Stimulated activated CD4-positive, alpha-beta T cell treated with anti-CD3 and anti-CD28 coated beads, Interleukin-12 subunit alpha, Interleukin-12 subunit beta, amount 100 ng/mL, for 24 hours (primary cell): ENCODE measurements at places on chromosomes 7 and 10.

DNA sequence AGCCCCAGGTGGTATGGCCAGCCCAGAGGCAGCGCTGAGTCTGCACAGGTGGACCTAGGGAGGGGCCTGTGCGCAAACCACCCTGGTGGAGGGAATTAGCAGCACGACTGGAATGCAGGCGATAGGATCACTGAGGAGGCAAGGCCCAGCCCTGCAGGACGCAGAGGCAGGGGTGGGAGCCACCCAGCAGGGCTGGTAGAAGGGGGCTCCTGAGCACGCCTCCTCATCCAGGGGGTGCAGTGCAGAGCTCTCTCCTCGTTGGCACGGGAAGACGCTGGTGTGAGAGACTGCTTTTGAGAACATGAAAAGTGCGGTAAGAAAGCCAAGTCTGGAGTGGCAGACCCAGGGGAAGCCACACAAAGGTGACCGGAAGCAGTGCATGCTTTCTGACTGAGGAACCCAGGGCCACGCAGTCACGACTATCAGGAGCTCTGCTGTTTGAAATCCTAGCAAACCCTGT, 6.0 kb downstream of the FXYD4 start:
- no peak for DNase-seq

GRCh38 chr10:10903620-10904019, 114.1 kb upstream of the CELF2 start:
- DNase-seq, result no peak

DNA sequence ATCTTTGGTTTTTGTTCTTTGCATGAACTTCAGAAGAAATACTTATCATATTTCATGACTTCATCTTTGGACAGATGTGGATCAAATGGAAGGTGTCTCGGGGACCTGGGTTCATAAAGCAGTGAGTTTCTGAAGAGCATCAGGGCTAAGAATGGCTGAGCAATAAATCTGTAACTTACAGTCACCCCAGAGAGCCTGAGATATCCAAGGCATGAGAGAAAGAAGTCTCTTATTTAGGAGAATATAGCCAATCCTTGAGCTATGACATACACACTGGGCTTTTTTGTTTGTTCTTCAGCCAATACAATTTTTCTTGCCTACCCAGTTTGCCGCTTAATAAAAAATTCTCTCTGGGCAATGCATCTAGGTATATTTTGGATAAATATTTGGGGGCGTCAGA, 252.6 kb upstream of the INHBA start:
- no peak for DNase-seq

- DNase-seq, result no peak
These were observed 23.7 kb downstream of the TSPAN14 start for GRCh38 chr10:80477813-80478212.

DNA sequence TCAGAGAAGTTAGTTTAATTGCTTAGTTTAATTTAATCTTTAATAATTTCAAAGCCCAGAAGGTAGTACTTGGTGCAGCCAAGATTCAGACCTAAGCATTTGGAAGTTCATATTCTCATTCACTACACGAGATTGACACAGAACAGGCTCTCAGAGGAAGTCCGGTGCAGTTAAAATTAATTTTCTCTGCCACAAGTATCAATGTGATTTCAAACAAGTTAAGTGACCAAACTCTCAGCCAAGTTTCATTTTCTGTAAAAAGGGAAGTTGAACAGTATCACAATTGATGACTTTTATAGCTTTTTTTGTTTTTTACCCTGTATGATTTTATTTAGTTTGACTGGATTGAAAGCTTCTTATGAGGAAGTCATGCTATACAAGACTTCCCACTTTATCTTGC, 1494.9 kb upstream of the LRRTM3 start:
- DNase-seq, result no peak

DNA sequence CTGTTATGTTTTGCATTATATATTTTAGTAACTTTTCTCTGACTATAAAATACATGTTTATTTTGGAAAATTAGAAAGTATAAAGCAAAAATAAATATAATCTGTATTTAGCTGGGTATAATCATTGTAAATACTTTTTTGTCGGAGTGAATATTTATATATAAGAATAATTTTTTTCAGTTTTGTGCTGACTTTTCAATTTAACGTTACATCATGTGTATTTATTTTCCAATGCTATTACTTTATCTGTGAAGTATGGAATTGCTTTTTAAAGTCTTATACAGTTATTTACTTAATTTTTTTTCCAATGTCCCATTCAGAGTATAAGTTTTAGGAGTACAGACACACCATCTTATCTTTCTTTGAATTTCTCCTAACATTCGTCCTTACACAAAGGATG, 15.2 kb downstream of the AP3M1 start:
- DNase-seq, result no peak

DNA sequence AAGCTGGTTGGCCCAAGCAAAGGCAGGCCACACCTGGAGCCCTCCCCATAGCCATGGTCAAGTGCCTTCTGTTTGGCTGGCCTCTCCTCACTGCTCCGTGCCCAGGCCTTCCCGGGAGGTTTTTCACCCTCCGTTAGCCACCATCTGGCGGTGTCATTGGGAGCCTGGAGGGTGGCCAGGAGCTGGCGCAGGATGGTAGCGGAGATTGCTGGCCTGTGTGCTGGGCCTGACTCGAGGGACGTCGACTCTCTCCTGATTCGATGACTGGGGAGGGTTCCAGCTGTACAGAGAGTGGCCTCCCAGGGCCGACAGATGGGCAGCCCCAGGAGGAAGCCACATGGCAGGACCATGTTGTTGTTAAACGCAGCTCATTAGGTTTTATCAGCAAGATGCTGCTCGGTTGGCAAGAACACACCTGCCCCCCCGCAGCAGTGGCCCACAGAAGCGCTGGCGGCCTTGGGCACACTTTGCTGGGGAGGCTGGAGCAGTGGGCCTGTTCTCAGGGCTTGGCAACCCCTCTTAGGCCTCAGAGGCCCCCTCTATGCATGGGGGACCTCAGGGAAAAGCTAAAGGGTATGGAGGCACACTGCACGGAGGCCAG, 64.0 kb upstream of the CACUL1 start:
- DNase-seq, result no peak

GRCh38 chr10:103966671-103967447, at the start of gene SLK:
TSS of gene SLK (plus strand) at chr10:103967140. CDS start at chr10:103967746, 606 bp downstream.
- DNase-seq, result peak; percentile 55

DNA sequence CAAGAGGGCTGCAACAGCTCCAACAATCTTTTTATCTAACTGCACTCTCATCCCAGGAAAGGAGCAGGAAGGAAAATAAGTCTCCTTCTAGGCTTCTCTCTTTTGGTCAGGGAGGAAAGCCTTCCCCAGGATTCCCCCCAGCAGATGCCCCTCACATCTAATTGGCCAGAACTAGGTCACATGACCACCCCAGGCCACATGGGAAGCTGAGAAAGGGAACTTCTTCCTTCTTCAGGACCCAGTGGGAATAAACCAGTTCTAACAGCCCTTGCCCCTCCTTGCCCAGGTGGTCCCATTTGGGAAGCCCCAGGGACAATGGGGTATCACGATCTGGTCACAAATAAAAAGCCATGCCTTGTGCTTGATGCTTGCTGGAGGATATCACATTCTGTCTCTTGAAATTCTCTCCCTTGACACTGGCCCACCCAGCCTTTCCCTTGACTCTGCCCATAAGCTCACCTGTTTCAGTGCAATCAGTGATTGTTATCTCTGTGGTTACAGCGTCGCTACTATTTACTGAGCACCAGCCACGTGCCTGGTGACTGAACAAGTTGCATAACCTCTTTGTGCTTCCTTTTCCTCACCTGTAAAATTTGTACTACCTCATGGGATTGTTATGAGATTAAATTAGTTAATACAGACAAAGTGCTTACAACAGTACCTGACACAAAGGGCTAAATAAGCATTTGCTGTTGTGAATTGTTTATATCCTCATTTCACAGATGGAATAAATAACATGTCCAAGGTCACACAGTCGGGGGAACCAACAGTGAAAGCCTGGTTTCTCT, 9.0 kb upstream of the TACR2 start:
- no peak for DNase-seq

- no peak for DNase-seq
These were observed 382.7 kb downstream of the EXOC4 start for GRCh38 chr7:133635541-133635940.

- no peak for DNase-seq
These were observed 62.2 kb downstream of the DIP2C start for GRCh38 chr10:627032-627992.

DNA sequence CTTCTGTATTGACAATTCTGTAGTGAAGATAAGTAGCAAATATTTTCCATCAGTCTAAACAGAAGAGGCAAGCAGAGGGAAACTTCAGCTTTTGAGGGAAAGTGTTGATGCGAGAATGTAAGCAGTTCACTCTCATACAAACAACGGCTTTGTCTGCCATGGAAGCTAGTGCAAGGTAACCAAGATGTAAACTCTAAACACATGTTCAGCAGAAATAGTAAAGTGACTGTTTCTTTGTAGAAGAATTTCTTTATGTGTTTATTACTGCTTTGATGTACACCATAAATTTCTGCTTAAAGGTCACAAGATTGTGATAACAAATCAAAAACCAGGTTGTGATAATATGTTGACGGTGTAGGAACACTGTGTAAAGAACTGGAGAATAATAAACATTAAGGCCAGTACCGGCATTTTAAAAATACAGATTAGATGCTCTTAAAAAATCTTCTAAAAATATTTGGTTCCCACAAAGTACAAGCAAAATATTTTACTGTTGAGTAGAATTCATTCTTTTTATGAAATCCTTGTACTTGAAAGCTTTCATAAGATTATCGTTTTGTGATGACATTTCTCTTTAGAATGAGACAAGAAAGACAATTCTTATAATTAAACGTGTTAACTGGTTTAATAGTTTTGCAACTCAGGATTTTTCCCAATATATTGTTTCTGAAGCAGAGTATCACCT, 34.2 kb downstream of the SEMA3C start:
- DNase-seq, result no peak

DNA sequence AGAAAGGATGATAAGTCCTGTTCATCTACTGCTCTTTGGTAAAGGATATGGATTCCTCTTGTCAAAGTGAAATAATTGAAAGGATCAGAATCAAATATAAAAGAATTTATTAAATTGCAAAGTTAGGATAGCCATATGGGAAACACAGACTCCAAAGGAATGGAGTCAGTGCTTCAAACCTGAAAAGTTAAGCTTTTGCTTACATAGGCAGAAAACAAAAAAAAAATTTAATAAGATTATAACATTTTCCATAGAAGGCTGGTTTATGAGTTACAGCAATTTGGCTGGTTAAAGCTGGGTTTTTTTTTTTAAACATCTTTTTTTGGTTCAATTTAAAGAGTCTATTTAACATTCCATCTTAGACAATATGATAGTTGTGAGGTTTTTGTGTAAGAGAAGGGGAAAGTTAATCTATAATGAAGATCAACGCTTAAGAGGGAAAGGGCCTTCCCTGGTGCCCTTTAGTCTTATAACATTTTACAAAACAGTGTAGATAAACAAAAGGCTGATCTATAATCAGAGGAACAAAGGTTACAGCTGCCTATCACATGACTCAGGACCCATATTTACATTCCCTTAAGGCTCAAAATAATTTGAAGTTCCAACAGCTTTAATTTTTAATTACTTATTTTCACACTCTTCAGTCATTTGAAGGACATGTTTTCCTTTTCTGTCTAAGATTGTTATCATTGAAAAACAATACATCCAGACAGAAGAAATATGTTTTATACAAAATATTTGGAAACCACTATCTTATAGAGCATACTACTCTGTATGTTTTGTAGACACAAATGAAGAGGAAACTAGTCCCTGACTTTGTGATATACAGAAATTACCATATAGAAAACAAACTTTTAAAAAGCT, 234.3 kb upstream of the MBL2 start:
- DNase-seq, result no peak

DNA sequence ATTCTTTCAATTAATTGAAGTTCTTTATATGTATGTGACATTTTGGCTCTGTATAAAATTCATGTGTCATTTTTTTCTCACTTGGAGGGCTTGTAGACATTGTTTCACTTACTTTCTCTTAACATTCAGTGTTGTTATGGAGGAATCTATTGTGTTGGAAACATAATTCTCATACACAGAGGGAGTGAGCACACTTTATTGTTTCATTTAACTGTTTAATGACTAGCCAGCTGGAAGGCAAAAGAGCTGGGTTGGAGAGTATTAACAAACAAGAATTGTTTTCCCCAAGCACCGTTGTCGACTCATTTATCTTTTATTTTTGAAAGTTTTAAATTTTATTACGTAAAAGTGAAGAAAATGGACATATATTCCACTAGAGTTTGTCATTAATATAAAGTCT, 98.8 kb downstream of the PTPN20 start:
- DNase-seq, result no peak
